ENCODE measurements at places on chromosomes 1 and 21.

DNA sequence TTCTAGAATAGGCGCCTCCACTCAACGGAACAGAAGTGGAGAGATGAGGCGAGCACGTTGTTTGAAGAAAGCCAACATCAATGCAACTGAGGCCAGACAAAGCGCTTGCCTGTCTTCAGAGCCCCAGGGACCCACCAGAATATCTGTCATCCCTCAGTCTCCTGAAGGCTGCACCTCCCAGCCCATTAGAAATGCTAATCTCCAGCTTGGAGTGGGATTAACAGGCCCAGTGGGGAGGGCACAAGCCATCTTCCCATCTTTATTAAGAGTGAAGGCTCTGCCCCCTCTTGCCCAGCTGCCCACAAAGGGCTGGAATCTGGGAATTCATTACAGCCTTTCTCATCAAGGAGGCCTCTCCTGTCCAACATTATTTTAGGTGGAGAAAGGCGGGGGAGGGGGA lies 16.8 kb upstream of the CNTN2 start:
- no peak for DNase-seq

GRCh38 chr1:95098196-95098595 lies 19.0 kb upstream of the TLCD4 start:
- DNase-seq = no peak

DNA sequence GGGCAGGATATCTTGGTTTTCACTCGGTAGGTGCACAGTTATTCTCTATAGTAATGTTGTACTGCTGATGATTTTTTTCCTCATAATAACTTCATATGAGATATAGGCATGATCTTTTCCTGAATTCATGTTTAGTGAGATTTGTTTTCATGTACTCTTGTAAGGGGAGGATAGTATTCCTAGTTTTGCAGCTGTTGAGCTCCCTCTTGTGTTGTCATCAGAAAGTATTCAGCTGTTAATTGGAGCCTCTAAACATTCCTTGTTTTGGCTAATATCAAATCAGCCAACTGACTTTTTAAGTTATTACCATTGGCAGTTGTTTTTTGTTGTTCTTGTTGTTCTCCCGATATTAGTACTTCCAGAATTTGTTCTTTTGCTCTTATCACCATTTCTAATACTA lies 24.4 kb downstream of the OR10R2 start:
- DNase-seq = no peak

DNA sequence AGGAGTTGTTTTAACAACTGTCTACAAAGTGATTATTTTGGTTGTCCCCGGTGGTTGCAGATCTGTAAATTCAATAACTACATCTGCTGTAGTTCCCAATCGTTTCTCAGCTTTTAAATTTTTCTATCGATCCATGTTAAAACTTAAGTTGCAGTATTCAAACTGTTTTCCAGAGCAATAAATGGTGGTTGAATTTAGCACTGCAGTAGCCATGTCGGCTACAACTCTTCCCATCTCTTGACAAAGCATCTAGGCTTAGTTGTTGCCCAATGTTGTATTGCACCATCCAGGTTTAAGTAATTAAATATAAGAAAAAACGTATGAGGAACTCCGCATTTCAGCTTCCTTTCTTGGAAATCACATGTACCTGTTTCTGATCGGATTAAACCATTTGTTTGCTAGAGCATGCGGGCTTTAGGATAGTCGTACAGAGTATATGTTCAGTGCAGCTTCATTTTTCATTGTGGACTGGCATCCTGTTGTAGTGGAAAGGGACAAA lies 996 bp downstream of the CNIH4 start:
- no peak for DNase-seq

GRCh38 chr1:21090463-21090862 lies 86.2 kb downstream of the EIF4G3 start:
- no peak for DNase-seq

GRCh38 chr1:165949335-165950130 lies 122.1 kb downstream of the UCK2 start:
- DNase-seq = peak; percentile 65

DNA sequence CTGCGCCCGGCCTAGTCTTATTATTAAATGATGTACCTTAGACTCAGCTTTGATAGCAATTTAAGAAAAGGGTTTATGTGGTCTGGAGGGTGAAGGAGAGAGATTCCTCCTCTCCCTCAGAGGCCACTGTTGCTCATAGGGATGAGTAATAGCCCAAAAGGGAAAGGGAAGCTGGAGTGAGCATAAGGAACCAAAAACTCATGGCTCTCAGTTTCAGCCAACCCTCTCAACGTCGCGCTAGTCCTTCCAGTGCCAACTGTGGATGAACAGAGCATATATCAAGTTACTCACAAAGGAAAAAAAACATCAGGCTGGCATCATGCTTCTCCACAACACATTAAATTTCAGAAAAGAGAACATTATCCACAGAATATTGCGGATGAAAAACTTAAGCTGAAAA lies 8.3 kb upstream of the GPR89B start:
- DNase-seq = no peak

DNA sequence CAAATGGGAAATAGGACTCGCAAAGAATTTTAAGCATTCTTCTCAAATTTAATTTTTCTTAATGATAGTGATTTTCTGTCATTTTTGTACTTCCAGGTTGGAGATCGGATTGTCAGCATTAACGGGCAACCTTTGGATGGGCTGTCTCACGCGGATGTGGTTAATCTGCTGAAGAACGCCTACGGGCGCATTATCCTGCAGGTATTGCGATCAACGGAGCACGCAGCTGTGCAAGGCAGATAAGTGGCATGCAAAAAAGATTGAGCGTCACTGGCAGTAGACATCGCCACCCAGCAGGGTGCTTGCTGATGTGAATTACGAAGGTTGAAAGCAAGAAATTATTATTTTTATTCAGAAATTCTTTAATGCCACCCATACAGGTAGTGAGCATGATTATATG lies 65.9 kb upstream of the L1TD1 start:
- no peak for DNase-seq

- no peak for DNase-seq
Measured at GRCh38 chr21:40827509-40827908, 19.4 kb downstream of the DSCAM start.

- no peak for DNase-seq
Measured at GRCh38 chr1:3858231-3858981, 1.1 kb downstream of the DFFB start.

DNA sequence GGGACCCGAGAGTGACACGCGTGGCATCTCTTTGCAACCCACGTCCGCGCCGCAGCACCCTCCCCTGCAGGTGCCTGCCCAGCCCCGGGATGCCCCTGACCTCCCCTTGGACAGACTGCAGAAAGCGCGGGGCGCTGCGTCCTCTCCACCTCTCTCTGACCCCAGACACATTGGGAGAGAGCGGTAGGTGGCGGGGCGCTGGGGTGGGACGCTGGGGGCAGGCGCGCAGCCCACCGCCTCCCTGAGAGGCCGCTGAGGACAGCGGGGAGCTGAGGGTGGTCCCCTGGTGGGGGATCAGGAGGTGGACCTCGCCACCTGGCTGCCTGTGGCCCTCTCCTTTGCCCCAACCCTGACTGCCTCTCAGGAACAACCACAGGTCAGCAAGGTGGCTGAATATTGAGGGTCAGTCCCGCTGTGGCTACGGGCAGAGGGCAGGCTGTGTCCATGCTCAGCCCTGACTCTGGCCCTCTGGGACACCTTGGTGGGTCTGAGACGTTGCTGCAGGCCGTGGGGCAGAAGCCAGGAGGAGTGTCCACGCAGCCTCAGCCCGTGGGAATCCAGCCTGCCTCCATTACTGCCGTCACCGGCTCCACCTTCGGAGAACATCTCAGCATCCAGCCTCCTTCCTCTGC lies 761 bp upstream of the UBE2J2 start:
- DNase-seq = no peak

DNA sequence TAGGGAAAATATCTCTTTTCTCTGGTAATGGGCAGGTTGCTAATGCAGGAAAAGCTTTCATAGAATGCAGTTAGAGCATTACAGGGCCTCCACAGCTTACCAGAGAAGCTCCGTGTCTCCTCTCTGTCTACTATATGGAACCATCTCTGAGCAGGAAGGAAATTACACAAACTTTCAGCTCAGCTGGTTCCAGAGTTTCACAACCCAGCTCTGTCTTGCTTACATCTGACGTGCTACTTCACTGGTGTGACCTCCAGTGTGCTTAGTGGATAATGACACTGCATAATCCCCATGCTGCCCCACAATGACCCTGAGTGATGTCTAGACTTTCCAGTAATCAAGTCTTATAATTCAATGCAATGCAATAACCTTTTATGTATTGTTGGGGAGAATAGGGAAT lies 4.3 kb upstream of the FGGY start:
- DNase-seq = no peak

DNA sequence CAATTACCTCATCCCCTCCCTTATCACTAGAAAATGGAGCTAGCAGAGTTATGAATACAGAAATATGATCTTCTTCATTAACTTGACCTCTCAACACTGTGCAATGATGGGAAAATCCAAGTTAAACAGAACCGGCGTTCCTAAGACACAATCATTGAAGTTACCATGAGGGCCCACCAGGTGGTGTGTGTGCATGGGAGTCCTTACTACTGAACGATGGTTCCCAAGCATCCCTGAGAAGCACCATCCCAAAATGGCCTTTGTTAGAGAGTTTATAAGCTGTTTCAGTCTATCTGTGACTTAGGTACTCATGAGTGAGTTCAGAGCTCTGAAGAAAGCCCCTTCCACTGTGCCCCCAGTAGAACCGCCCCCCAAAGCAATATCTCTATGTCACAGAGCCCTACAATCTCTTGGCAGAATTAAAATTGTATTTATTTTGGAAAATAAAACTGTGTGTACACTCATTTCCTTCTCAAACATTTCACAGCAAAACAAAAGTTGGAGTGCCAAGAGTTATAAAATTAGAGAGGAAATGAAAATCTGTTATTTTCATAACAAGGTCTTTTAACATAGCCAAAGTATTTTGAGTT lies 56.8 kb downstream of the PLD5 start:
- peak; percentile 61 for DNase-seq

DNA sequence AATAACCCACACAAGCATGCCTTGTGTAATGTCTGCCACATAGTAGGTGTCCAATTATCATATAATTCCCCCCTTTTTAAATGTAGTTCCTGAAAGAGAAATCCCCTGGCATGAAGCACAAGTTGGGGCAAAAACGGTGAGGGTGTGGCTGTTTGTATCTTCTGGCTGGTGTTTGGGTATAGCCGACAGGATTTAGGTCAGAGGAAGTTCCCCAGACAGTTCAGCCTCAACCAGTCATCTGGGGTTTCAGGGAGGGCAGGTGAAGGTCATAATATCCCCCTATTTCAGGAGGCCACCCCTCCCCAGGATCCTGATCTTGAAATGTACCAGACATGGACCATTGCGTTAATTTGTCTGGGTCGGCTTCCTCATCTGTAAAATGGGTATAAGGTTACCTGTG lies 29.1 kb upstream of the JUN start:
- no peak for DNase-seq

- DNase-seq = no peak
Measured at GRCh38 chr1:218207194-218207593, 77.9 kb upstream of the RRP15 start.

DNA sequence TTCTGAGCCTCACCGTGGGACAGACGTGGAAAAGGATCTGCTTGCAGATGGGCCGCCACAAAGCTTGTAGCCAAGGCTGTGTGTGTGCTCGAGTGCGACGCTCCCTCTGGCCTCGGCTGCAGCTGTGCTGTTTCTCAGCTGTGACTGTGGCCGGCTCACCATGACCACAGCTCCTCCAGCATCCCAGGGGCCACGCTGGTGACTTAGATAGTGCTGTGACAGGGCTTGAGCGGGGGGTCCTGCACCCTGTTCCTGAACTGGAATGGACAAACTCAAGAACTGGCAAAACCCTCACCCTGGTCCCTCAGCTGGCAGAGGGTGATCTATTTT lies 17.4 kb upstream of the ACTRT2 start:
- DNase-seq = peak; percentile 44

DNA sequence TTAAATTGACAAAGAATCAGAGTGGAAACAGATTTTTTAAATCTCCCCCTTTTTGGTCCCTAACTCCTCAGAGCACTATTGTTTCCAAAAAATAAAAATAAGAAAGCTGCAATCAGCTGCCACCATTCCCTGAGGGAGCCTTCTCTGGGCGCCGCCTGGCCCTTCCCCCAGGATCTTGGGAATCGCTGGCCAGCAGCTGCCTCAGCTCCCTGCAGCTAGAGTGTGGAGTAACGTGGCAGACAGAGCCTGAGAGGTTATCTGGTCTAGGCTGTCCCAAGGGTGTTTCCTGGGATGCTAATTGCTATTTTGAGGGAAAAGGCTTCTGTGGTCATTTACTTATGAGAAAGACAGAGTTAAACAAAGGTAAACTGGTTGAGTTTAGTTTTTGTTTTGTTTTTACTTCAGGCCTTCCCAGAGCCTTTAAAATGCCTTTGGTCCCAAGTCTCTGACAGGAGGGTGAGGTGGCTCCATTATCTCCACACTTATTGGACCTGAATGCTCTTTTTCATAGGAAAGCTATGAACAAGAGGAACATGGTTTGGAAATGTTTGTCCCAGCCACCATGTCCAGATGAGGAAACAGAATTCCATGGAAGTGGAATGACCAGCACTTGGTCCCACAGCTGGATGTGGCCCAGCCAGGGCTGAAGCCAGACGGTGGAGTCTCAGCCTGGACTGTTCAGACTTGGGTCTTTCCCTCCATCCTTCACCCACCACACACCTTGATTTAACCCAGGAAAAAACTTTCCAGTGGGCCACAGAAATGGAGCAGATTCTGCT lies 14.1 kb upstream of the KIAA1614 start:
- no peak for DNase-seq

DNA sequence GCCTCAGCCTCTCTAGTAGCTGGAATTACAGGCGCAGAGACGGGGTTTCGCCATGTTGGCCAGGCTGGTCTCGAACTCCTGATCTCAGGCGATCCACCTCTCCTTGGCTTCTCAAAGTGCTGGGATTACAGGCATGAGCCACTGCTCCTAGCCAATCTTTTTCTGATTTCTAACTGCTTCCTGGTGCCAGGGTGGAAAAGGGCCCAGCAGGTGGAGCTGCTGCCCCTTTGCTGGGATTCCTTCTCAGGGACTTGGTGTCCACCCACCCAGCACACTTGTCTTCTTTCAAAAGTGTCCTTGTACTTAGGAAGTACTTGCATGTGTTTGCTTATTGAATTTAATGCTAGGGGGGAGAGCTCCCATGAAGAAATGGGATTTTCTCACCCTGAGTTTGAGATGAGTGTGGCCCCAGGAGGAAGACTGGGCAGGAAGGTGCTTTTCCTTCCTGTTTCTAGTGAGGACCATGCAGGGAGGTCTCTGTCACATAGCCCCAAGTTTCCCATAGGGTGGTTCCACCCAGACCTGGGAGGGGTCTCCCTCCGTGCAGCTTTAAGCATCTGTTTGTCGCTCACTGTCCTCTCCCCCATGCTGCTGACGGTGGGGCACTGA lies 14.2 kb downstream of the UTP11 start:
- no peak for DNase-seq

- DNase-seq = no peak
Measured at GRCh38 chr1:182350839-182351238, 40.8 kb downstream of the GLUL start.

- DNase-seq = no peak
Measured at GRCh38 chr1:13792419-13792818, 92.4 kb downstream of the PRDM2 start.

Data from right forelimb (tissue), 1 donor.